Activated CD8-positive, alpha-beta T cell treated with anti-CD3 and anti-CD28 coated beads for 36 hours (primary cell): ENCODE measurements at places on chromosomes 5 and 9. TPM values are rescaled to one million over a fixed set of nuclear protein-coding genes. Genes with fewer than 3 reads are reported as not detected.

GRCh38 chr9:18478501-18479361, 4.8 kb downstream of the ADAMTSL1 start:
- H3K36me3 ChIP-seq = no peaks in the 10 kb centered on the region
- no peaks in the 10 kb centered on the region for H3K4me1 ChIP-seq
- DNase-seq = no peak
- H3K27me3 ChIP-seq = peaks cover 8% of the 10 kb centered on the region
- H3K4me3 ChIP-seq = no peak overlapping the region
- no peak overlapping the region for H3K27ac ChIP-seq

DNA sequence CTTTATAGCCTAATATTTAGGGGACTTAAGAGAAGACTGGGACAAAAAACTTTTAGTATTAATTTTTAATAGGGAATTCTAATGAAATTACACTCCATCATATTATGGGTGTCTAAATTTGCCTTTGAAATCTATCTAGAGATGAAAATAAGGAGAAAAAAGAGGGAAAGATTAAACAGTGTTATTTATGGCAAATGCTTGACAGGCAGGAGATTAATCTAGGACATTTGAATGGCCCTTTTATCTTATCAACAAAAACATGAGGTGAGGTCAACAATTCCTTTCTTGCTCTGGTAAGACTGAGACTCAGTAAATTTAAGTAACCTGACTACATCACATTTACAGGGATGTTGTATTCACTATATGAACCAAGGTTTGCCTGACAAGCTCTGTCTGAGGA, 852.8 kb upstream of the CTNND2 start:
- no peak overlapping the region for H3K4me3 ChIP-seq
- no peaks in the 10 kb centered on the region for H3K27me3 ChIP-seq
- H3K27ac ChIP-seq = no peak overlapping the region

GRCh38 chr9:119736491-119737454, 367.5 kb upstream of the BRINP1 start:
- no peaks in the 10 kb centered on the region for H3K4me1 ChIP-seq
- no peaks in the 10 kb centered on the region for H3K36me3 ChIP-seq
- no peak for DNase-seq
- no peak overlapping the region for H3K4me3 ChIP-seq
- H3K27me3 ChIP-seq = no peaks in the 10 kb centered on the region

Gene SUSD1
- total RNA-seq = 3.6 TPM

DNA sequence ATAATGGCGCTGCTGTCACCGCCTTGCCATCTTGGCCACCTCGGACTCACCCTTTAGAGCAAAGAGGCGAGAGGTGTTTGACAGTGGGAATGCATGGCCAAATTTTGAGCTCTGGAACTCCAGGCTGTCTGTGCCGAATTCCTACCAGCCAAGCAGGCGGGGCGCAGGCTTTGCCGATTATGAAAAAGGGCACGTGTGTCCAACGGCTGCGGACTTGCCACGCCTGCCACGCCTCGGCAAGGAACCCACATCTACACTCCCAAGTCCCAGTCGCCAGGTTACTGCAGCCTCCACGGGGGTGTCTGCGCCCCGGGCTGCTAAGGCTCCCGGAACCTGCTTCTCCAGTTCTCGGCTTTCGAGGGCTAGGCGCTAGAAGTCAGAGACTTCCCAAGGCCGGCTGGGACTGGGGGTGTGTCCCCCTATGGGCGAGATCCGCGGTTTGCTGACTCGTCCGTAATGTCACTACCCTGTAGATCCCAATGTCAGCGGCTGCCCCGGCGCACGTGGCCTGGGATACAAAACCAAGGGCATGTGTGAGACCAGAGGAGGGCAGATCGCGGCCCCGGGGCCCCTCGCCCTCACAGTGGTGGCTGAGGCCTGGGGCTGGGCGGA, 2.8 kb downstream of the NPR3 start:
- no peaks in the 10 kb centered on the region for H3K36me3 ChIP-seq
- no peak overlapping the region for H3K4me3 ChIP-seq
- peaks cover 56% of the 10 kb centered on the region for H3K27me3 ChIP-seq
- H3K27ac ChIP-seq = no peak overlapping the region

DNA sequence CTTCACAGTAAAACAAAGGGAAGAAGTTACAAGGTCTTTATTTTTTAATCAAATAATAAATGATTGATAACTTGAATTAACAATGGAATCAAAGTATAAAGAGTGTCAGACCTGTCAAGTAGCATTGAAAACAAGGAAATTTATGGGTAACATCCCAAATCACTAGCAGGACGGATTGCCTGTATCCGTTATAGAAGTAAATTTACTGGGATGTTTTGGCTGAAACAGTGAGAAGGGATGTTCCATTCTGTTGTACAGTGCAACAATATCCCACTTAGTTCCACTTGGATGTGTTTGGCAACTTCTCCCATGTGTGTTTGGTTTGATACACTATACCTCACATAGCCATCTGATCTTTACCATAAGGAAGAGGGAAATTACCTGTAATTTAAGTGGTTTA, 421.0 kb upstream of the CHD1 start:
- H3K4me3 ChIP-seq = no peak overlapping the region
- H3K36me3 ChIP-seq = no peaks in the 10 kb centered on the region
- H3K27me3 ChIP-seq = no peaks in the 10 kb centered on the region
- H3K27ac ChIP-seq = no peak overlapping the region
- no peak for DNase-seq

DNA sequence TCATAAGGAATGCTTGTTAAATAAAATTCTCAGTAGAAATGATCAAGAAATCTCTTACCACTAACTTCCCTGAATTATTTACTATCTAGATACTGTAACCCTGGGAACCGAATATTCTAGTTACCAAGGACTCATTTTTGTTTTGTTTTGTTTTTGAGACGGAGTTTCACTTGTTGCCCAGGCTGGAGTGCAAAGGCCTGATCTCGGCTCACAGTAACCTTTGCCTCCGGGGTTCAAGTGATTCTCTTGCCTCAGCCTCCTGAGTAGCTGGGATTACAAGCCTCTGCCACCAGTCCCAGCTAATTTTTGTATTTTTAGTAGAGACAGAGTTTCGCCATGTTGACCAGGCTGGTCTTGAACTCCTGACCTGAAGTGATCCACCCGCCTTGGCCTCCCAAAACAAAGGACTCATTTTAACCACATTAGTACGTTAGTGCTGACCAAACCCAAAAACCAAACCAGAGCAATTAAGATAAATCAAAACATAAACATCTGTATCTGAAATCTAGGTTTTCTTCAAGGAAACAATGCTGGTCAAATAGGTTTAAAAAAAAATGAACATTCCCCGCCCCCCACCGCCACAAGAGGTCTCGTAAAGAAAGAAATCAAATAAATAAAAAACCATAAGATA, 3.7 kb downstream of the TXN start:
- no peaks in the 10 kb centered on the region for H3K27me3 ChIP-seq
- peak overlapping the region; percentile 35 for H3K4me3 ChIP-seq
- no peak for DNase-seq
- H3K36me3 ChIP-seq = peaks cover 64% of the 10 kb centered on the region
- peaks cover 44% of the 10 kb centered on the region for H3K4me1 ChIP-seq

- DNase-seq = no peak
- no peaks in the 10 kb centered on the region for H3K27me3 ChIP-seq
- peaks cover 57% of the 10 kb centered on the region for H3K36me3 ChIP-seq
These were observed 134.0 kb downstream of the PARP8 start for GRCh38 chr5:50800410-50800809.

Gene RGMB
- total RNA-seq = 1.6 TPM

DNA sequence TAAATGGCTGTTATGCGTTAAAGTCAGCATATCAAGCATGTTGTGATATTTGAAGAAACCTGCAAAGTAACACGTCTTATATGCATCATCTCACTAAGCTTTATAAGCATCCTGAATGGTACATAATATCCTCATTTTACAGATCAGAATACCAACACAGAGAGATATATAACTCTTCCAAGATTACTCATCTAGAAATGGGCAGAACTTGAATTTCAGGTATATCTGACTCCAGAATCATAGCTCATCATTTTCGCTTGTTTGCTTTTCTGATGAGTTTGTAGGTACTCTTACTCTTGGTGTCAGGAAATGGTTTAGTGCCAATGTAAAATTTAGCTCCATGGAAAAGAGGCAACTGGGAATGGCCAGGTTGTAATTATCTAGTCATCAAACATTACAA, 232.3 kb upstream of the ANKH start:
- H3K4me3 ChIP-seq = no peak overlapping the region
- no peaks in the 10 kb centered on the region for H3K27me3 ChIP-seq
- H3K27ac ChIP-seq = no peak overlapping the region
- no peaks in the 10 kb centered on the region for H3K4me1 ChIP-seq

Gene SHC3
- not detected for total RNA-seq

DNA sequence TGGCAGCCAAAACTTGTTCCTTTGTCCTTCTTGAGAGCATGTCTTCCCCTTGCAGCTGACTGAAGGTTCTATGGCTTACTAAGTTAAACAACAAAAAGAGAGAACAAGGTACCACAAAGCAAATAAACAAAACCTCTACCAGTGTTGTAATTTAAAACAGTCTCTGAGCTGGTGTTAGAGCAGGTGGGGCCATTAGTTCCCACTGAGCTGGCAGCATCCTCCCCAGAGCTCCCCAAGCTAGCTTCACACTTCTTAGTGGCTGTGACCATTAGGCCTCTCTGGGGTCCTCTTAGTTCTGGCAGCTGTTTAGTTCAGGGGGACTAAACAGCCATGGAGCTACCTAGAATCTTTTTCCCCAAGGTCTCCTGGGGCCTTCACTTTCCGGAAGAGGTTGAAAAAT, 128.6 kb upstream of the ELL2 start:
- DNase-seq = no peak
- no peaks in the 10 kb centered on the region for H3K36me3 ChIP-seq
- H3K27me3 ChIP-seq = peaks cover 5% of the 10 kb centered on the region
- peaks cover 3% of the 10 kb centered on the region for H3K4me1 ChIP-seq

- H3K4me3 ChIP-seq = no peak overlapping the region
- H3K27me3 ChIP-seq = peaks cover 14% of the 10 kb centered on the region
- no peak for DNase-seq
- H3K36me3 ChIP-seq = no peaks in the 10 kb centered on the region
These were observed 151.7 kb upstream of the ANKH start for GRCh38 chr5:15023266-15023665.

Gene SELENOP
- not detected for total RNA-seq

DNA sequence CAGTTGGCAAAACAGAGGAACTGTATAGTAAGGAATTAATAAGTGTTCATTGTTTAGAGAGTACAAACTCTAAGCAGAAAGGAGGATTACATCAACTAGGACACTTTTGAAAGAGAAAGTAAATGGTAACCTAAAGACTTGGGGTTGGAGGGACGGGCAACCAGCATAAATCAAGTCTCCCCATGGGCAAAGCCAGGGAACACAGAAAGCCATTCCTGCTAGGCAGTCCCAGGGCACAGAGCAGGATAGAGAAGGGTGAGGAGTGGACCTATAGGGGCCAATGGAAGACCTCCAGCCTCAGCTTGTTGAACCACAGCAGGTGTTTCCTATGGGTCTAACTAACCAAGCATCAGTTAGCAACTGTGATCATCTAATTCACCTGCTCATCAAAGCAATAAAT, 9.2 kb upstream of the ERAP1 start:
- H3K4me3 ChIP-seq = peak overlapping the region; percentile 68
- H3K27ac ChIP-seq = peak overlapping the region; percentile 92
- no peak for DNase-seq
- no peaks in the 10 kb centered on the region for H3K36me3 ChIP-seq
- H3K27me3 ChIP-seq = no peaks in the 10 kb centered on the region

GRCh38 chr9:23587433-23587832, 238.6 kb downstream of the ELAVL2 start:
- peaks cover 9% of the 10 kb centered on the region for H3K4me1 ChIP-seq
- no peak overlapping the region for H3K27ac ChIP-seq
- H3K27me3 ChIP-seq = no peaks in the 10 kb centered on the region
- no peaks in the 10 kb centered on the region for H3K36me3 ChIP-seq
- no peak overlapping the region for H3K4me3 ChIP-seq
- no peak for DNase-seq

GRCh38 chr9:108351571-108351970, 504.2 kb downstream of the ACTL7B start:
- no peaks in the 10 kb centered on the region for H3K4me1 ChIP-seq
- no peaks in the 10 kb centered on the region for H3K27me3 ChIP-seq
- H3K27ac ChIP-seq = no peak overlapping the region
- H3K4me3 ChIP-seq = no peak overlapping the region

DNA sequence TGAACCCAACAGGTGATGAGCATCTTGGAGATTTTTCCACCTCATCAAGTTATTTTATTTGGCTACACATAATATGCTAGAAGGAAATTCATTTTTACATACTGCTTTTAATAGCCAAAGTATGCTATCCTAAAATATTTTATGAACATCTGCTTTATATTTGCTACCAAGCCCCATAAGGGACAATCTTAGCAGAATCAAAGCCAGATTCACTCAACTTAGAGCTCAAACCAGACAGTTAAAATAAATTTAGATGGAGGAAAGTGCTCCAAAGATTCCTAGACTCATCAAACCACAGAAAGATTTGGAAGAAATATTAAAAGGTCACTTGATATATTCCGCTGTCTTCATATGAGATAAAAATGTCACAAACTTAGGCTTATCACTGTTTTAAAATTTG, 637.1 kb upstream of the CCNG1 start:
- no peaks in the 10 kb centered on the region for H3K36me3 ChIP-seq
- no peaks in the 10 kb centered on the region for H3K4me1 ChIP-seq
- DNase-seq = no peak
- no peaks in the 10 kb centered on the region for H3K27me3 ChIP-seq

- H3K36me3 ChIP-seq = no peaks in the 10 kb centered on the region
- no peaks in the 10 kb centered on the region for H3K27me3 ChIP-seq
- no peak overlapping the region for H3K4me3 ChIP-seq
- no peak for DNase-seq
- H3K4me1 ChIP-seq = no peaks in the 10 kb centered on the region
These were observed 161.3 kb downstream of the MACROH2A1 start for GRCh38 chr5:135237748-135238103.

GRCh38 chr5:73764586-73764985, 138.6 kb downstream of the ARHGEF28 start:
- no peaks in the 10 kb centered on the region for H3K36me3 ChIP-seq
- no peak for DNase-seq
- peaks cover 1% of the 10 kb centered on the region for H3K27me3 ChIP-seq
- H3K4me3 ChIP-seq = no peak overlapping the region

DNA sequence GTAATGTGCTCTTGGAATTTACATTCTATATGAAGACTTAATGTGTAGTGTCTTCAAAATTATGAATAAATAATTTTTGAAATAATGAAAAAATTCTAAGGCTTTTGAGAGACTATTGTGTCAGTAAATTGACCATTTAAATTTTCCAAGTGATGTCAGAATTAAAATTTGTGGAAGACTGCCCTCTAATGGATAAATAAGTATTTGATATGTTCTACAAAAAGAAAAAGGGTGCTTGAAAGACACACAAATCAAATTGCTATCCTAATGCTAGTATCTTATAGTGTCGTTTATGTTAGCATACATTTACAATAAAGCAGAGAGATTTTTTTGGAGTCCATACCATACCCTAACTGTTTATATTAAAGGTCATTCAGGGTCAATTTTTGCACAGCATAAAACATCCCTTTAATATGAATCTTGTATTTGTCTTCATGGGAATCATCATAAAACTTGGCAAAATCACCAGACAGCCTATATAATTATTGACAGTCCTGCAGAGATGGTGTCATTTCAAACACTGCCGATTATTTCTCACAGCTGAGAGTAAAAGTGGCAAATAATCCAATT, 120.8 kb upstream of the SLC27A6 start:
- H3K27ac ChIP-seq = no peak overlapping the region
- H3K4me3 ChIP-seq = no peak overlapping the region
- DNase-seq = no peak
- H3K4me1 ChIP-seq = no peaks in the 10 kb centered on the region

Gene INSL4
- total RNA-seq = not detected
